Ecto neural progenitor cell (in vitro differentiated cells): ENCODE measurements at places on chromosomes 1 and 21.
A peak's percentile ranks its signal among the peaks of the same experiment; 100 is the strongest.

DNA sequence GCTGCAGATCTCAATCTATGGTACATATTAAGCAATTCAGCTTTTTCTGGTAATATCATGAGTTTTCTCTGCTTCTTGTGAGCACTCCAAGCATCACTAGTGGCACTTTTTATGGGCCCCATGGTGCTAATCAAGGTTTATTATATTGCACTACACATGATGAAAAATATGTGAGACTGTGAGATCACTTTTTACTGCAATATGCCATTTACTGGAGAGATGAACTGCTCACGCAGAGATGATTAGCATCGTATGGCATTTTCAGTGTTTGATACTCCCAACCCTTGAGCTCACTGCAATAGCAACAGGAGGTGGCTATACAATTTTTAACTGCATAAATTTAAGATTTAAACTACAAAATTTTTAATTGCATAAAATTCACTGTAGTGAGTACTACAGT lies 8.7 kb upstream of the KCNK1 start:
- DNase-seq: no peak

DNA sequence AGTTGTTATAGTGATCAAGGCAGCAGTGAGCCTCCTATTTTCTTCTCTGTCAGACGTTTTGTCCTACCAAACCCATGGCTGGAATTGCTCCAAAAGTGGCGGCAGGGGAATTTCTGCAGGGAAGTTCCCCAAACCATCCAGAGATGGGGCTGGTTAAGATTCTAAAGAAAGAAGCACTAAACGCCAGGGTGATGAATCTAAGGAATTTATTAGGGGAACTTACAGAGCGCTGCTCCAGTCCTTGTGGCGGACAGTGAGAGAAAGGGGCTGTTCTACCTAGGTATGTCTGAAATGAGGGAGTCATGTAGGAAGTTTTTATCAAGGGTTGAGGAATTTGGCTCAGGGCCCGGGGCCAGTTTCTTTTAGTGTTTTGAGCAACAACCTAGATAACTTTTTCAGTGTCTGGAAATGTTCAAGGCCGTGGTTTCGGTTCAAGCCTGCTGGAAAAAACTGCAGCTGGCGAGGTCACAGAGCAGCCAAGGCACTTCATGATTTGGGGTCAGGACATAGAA lies 222.4 kb upstream of the B3GALT2 start:
- DNase-seq: no peak

GRCh38 chr1:29698033-29698432 lies 461.7 kb downstream of the PTPRU start:
- DNase-seq: peak; percentile 84

DNA sequence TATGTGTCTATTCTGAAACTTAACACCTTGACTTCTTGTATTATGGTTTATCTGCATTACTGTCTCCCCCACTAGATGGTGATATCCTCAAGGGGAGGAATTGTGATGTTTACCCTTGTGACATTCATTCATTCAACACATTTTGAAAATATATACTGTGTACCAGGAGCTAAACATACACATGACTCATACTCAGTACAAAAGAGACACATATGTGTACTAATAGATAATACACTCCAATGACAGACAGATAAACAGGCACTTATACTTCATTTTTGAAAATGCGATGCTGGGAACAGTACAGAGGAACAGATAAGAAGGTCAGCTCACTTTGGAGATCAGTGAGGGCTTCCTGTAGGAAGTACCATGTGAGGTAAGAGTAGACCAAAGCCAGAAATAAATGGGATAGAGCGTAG lies 8.9 kb upstream of the RAB3GAP2 start:
- DNase-seq: no peak

- DNase-seq: no peak
Measured at GRCh38 chr1:165168467-165168866, 188.0 kb downstream of the LMX1A start.

DNA sequence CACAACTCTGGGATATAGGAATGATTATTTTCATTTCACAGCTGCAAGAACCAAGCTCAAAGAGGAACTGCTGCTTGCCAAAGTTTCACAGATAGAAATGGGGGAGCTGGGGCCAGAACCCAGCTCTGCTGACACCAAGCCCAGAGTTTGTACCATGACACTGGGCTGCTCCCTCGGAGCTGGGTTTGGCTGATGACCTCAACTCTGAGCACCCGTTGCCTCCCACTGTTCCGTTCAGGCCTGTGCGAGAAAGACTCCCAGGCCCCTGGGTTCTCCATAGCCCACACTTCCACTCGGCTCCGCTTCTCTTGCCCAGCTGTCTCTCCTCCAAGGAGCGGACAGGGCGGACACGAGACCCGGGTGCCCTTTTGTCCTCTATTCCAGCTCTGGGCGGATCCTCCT lies 55.2 kb downstream of the NGF start:
- DNase-seq: no peak

DNA sequence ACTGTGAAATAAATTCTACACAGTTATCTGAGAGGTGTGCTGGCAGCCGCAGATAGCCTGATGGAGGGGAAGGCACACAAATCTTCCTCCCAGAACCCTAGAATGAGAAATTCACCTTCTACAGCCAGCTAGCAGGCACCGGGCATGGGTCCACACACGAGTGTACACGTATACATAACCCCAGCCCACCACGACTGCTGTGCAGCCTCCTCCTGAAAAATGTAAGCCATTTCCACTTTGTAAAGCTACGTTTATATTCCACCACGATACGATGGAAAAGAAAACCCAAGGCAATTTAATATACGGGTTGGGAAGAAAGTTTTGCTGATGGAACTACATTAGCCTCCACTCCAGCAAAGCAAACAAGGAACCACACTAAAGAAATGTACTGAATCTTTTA lies 1.8 kb downstream of the BTG3 start:
- DNase-seq: no peak

GRCh38 chr1:239977416-239977815 lies 114.3 kb upstream of the FMN2 start:
- no peak for DNase-seq

DNA sequence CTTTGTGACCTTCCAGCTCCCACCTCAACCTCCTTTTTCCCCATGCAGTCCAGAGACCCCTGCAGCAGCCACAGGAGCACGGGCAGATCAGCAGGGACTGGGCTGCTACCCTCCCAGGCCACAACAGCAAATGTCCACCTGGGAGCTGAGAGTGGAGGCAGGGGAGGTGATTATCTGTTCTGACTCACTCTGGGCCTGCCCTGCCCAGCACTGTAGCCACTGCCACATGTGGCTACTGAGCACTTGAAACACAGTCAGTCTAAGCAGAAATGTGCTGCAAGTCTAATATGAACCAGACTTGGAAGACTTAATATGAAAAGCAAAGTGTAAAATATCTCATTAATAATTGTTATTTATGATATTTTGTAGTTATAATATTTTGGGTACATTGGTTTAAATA lies 148.9 kb upstream of the VANGL1 start:
- DNase-seq: no peak

GRCh38 chr1:115529216-115529897 lies 112.4 kb upstream of the VANGL1 start:
- DNase-seq: no peak

- no peak for DNase-seq
Measured at GRCh38 chr1:198595765-198596164, 43.1 kb upstream of the PTPRC start.

DNA sequence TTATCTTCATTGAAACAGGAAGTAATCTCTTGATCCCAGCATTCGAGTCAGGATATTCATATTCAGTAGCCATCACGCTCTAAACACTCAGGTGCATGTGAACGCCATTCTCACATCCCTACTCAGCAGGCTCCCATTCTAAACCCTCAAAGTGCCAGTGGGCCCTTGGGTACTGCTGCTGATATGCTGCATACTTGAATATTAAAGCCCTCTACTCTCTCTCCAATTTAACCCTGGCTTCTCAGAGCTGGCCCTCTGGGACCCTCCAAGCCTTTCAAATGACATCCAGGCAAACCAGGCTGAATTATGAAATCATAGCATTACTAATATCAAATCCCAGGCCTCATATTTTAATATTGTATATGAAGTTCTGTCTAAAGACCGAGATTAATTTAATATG lies 468.2 kb downstream of the NUF2 start:
- DNase-seq: no peak

DNA sequence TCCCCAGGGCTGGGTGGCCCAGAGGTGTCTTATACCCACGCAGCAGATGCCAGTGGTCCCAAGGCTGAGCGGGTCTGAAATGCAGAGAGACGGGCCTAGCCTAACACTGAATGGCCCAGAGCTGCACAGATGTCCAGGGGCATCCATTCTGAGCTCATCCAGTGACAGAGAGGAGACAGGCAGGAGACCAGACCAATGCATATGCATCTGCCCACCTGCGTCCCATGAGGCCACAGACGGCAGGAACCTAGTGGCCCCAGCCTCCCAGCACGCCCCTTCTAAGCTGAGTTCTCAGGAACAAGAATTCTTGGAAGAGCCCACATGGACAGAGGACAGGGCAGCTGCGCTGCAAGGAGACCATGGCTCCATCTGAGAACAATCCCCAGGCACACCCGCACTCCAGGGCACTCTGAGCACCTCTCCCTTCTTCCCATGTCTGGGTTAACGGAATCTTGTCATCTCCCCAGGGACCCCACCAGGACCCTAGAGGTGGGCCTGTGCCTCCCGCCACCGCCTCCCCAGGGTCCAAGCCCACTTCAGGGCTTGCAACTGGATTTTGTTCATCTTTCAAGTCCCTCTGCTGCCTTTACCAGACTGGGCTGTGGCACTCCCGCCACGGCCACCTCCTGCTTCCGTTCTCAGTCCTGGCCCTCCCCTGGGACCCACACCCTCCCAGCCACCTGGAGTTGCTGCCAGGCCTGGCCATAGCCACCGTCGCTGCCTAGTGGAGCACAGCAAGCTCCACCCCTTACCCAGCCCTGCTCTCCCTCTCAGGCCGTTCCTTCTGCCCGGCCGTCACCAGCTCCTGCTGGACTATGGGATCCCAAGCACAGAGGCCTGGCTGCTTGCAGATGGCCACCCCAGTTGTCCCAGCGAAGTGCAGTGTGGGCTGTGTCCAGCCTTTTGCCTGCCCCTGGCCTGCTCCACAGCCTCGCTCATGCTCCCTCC lies 3.3 kb downstream of the WNT3A start:
- peak; percentile 53 for DNase-seq

DNA sequence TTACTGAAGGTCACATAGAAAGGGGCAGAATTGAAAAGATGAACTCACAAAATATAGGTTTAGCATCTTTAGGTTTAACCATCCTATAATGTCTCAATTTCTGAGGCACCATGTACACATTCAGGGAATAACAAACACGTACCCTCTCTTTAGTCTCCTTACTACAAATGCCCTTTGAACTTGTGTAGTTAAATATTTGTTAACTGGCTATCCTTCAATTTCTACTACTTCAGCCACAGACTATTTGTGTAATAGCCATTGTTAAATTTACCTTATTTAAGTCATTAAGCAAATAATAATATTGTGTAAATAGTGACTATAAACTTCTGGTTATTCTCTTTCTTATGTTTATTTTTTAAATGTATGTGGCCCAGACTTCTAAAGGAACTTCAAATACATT lies 600.5 kb downstream of the KCNT2 start:
- DNase-seq: no peak

DNA sequence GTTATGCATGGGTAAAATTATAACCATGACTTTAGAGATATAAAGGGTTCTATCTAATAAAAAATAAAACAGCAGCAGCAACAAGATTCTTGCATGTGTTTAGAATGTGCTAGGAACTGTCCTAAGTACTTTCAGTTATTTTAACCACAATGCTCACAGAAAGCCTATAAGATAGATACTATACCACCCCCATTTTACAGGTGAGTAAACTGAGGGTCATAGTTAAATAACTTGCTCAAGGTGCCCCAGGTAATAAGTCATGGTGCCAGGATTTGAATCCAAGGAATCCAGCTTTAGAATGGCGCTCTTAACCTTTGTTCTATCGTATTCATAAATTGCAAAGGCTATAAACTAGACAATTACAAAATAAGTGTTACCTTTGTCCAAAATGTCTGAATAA lies 53.4 kb downstream of the FRRS1 start:
- no peak for DNase-seq

DNA sequence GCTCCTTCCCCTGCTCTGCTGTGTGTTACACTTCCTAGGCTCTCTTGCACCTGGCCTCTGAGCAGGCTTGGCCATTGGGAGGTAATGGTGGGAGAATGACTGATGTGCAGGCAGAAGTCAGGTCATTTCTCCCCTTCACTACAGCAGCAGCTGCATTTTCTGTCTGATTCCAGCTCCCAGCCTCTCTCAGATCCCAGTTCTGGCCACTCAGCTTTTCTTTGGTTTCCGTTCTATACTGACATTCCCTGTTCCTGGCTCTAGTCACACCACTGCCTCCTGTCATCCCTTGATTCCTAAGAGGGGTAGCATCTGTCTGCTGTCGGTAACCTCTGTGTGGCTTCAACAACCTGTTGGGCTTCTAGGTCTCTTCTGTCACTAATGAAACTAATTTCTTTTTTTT lies 127.7 kb upstream of the HOOK1 start:
- DNase-seq: no peak

DNA sequence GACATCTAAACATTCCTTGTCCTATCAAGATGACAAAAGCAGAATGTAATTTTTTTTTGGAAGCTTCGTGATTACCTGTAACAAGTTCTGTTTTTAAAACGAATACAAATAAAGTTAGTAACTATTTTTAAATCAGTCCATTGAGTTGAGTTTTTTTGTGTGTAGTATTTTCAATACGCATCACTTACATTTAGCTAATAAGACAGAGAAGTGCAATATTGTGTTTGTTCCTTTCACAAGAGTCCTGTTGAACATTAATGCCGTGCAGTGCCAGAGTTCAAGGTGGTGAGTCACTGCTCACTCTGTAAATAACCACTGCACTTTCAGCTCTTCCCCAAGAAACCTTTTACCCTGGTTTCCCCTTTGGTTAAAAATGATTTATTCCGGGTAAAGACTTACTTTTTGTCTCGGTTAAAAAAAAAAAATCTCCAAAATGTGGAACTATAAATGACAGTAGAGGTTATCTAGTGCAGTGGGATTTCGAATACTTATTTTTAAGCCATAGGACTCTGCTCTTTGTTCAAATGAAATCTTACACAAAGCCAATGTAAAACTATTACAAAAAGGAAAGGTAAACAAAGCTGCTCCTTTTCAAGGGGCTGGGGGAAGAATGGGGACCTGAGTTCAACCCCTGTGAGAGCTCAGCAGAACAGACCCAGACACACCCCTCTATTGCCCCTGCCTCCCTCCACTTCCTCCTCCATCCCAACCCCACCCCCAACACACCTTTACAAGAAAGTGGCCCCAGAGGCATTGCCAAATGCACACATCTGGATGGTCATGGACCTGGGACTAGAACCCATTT lies 14.8 kb upstream of the NCMAP start:
- DNase-seq: no peak

DNA sequence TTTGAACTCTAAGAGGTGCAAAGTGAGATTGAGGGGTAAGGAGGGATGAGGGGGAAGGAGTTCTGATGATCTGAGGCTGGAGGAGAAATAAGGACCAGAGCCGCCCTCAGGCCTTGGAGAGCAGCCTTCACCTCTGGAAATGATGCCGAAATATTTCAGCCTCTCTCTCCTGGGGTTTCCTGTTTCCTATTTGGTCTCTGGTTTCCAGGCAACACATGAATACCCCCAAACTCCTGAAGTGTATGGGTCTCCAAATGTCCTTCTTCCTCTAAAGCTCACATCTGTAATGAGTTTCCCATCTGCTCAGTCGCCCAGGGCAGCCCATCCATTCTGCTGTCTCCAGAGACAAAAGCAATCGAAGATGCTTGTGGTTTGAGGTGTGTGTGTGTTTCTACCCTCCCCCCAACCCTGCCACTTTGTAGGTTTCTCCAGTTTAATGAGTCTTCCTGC lies 52.0 kb upstream of the FAM20B start:
- DNase-seq: no peak
